ENCODE measurements at places on chromosomes 12 and 14. TPM values are rescaled to one million over a fixed set of nuclear protein-coding genes. Genes with fewer than 3 reads are reported as not detected.

The OR4N5 gene
- polyA plus RNA-seq, result not detected

The LMNTD1 gene
- polyA plus RNA-seq, result not detected

The SLC11A2 gene
- polyA plus RNA-seq, result 8.2 TPM

The GLT1D1 gene
- polyA plus RNA-seq, result not detected

The EIF2S3B gene
- polyA plus RNA-seq, result 0.41 TPM

The COCH gene
- 189 TPM for polyA plus RNA-seq

The ADGRD1 gene
- 0.50 TPM for polyA plus RNA-seq

The PIWIL1 gene
- not detected for polyA plus RNA-seq

The PTPRQ gene
- not detected for polyA plus RNA-seq

The CORO1C gene
- polyA plus RNA-seq, result 71.8 TPM

The TMEM229B gene
- polyA plus RNA-seq, result 7.0 TPM

The PNN gene
- 36.3 TPM for polyA plus RNA-seq

The EPYC gene
- not detected for polyA plus RNA-seq

The RND1 gene
- polyA plus RNA-seq, result 2.6 TPM

The AMN gene
- polyA plus RNA-seq, result 15.0 TPM

The GOLGA3 gene
- polyA plus RNA-seq, result 11.5 TPM

The ADAM21 gene
- polyA plus RNA-seq, result 0.18 TPM

The METAP2 gene
- 37.5 TPM for polyA plus RNA-seq

The CLEC2A gene
- polyA plus RNA-seq, result not detected

The PKP2 gene
- polyA plus RNA-seq, result 0.43 TPM

The CLEC4D gene
- not detected for polyA plus RNA-seq

The JDP2 gene
- polyA plus RNA-seq, result 14.9 TPM

The CNTN1 gene
- not detected for polyA plus RNA-seq

The SDR9C7 gene
- polyA plus RNA-seq, result not detected

The POU6F1 gene
- polyA plus RNA-seq, result 3.2 TPM

The GAS2L3 gene
- polyA plus RNA-seq, result not detected
